ENCODE measurements at places on chromosomes 13 and 19. TPM values are rescaled to one million over a fixed set of nuclear protein-coding genes. Genes with fewer than 3 reads are reported as not detected.

PRDX2 gene
- 175 TPM for polyA plus RNA-seq

ZNF177 gene
- 2.9 TPM for polyA plus RNA-seq

PRTN3 gene
- polyA plus RNA-seq, result 7.5 TPM

NTN5 gene
- 0.64 TPM for polyA plus RNA-seq

CCDC61 gene
- 6.8 TPM for polyA plus RNA-seq

KIR2DL3 gene
- not detected for polyA plus RNA-seq

YJEFN3 gene
- polyA plus RNA-seq, result 6.5 TPM

CALR3 gene
- not detected for polyA plus RNA-seq

DIRAS1 gene
- 3.1 TPM for polyA plus RNA-seq

PRODH2 gene
- not detected for polyA plus RNA-seq

ZNF560 gene
- 0.12 TPM for polyA plus RNA-seq

SYDE1 gene
- polyA plus RNA-seq, result 19.0 TPM

MUC16 gene
- 0.30 TPM for polyA plus RNA-seq

SLC44A2 gene
- polyA plus RNA-seq, result 127 TPM

KL gene
- polyA plus RNA-seq, result 1.9 TPM

TRPM4 gene
- polyA plus RNA-seq, result 24.0 TPM

KASH5 gene
- polyA plus RNA-seq, result not detected

KANK2 gene
- 116 TPM for polyA plus RNA-seq

AKT1S1 gene
- polyA plus RNA-seq, result 41.1 TPM

PVR gene
- 23.8 TPM for polyA plus RNA-seq

GAS6 gene
- 53.9 TPM for polyA plus RNA-seq

LRRC63 gene
- 0.09 TPM for polyA plus RNA-seq

SPACA4 gene
- not detected for polyA plus RNA-seq

TNNT1 gene
- polyA plus RNA-seq, result 945 TPM

ZNF667 gene
- polyA plus RNA-seq, result 11.2 TPM

ZNF888 gene
- 2.5 TPM for polyA plus RNA-seq

DCLK1 gene
- 87.9 TPM for polyA plus RNA-seq

CGB5 gene
- not detected for polyA plus RNA-seq

KIR3DL1 gene
- not detected for polyA plus RNA-seq

TMEM255B gene
- polyA plus RNA-seq, result 9.2 TPM

RAP2A gene
- polyA plus RNA-seq, result 28.9 TPM

GIPR gene
- polyA plus RNA-seq, result not detected

ZNF626 gene
- 13.0 TPM for polyA plus RNA-seq

TTC9B gene
- polyA plus RNA-seq, result not detected

OR10H1 gene
- 0.05 TPM for polyA plus RNA-seq

Measured in muscle of leg (tissue), 16 donors.